ENCODE measurements at places on chromosomes 12 and 14. TPM values are rescaled to one million over a fixed set of nuclear protein-coding genes. Genes with fewer than 3 reads are reported as not detected.

SLC7A7 gene
- 10.6 TPM for total RNA-seq

- no peak for DNase-seq
These were observed 34.4 kb upstream of the CCNT1 start for GRCh38 chr12:48750769-48751356.

DNA sequence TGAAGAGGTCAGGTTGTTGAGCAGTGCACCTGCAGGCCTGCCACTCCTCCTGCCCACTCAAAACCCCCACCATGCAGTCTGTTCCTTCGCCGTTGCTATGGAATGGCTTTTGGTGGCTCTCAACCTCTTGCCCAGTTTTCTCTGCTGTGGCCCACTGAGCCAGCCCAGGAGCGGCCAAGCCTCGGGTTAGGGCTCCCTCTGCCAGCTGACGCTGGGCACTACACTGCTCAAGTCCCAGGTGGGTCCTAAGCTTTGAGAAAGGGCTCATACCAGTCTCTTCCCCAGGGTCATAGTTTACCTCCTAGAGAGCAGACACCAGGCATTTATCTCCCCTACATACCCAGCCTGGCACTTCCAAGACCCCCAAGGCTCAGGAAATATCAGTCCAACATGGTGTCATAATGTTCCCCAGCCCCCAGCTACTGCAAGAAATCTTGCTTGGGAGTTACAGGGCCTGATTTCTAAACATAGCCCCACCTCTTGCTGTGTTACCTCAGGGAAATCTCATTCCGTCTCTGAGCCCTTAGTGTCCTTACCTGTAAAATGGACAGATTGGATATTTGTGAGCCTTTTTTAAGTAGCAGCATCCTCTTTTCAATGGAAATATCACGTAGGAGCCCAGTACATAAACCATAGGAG is 59.4 kb downstream of the TSPAN11 start:
- peak; percentile 58 for DNase-seq

DNA sequence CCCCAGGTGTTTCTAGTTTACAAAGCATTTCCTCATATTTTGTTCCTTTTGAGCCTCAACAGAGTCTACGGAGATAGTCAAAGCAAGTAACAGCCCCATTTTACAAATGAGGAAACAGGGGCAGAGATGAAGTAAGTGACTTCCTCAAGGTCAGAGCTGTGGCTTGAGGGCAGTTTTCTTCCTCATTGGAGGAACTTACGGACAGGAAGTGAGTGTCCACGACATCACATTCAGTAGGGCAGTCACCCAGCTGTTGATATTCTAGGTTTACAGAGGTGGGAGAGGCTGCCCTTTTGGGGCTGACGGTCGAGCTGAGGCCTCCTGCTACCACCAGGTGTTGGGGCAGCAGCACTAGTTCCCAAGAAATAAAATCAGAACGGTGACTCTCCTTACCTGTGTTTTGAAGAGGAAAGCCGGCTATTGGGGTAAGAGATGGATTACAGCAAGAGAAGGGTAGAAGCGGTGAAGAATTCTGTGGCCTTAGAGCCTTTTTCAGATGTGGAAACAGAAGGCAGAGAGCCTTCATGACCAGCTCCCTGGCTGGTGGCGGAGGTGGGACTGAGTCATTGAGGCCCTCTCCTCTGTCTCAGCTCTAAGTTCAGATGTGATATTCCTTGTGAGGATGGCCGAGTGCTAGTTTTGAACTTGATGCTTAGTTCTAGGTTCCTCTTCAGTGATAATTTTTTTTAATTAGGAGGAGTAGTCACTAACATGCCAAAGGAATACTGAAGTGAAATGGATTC is 41.7 kb downstream of the SUSD6 start:
- no peak for DNase-seq

PABPN1 gene
- total RNA-seq: 178 TPM

DNA sequence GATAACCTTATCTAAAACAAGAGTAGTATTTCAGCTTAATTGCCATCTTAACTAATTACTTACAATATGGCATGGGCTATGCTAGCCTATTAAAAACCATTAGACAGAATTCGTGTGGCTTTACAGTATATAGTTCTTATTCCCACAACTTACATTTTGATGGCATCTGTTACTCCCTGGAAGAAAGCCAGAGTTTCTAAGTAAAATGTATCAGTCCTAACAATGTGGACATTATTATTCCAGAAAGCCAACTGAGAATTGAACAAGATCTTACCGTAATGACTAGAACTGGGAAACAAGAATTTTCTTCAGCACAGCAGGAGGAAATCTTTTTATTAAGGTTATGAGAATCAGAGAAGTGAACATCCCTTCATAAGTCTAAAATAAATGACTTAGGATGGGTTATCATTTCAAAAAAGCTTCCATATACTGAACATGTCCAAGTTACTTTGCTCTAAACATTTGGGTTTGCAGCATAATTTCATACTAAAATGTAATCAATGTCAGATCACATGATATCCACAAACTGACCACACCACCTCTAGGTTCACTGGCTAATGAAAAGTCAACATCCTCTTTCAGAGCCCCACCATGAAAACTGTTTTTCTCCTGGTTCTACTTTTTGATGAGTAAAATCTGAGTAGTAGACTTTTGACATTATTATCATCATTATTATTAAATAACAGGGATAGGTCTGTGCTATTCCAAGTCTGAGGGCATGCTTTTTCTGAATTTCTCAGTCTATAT is 179.7 kb downstream of the SSPN start:
- DNase-seq: no peak

DNA sequence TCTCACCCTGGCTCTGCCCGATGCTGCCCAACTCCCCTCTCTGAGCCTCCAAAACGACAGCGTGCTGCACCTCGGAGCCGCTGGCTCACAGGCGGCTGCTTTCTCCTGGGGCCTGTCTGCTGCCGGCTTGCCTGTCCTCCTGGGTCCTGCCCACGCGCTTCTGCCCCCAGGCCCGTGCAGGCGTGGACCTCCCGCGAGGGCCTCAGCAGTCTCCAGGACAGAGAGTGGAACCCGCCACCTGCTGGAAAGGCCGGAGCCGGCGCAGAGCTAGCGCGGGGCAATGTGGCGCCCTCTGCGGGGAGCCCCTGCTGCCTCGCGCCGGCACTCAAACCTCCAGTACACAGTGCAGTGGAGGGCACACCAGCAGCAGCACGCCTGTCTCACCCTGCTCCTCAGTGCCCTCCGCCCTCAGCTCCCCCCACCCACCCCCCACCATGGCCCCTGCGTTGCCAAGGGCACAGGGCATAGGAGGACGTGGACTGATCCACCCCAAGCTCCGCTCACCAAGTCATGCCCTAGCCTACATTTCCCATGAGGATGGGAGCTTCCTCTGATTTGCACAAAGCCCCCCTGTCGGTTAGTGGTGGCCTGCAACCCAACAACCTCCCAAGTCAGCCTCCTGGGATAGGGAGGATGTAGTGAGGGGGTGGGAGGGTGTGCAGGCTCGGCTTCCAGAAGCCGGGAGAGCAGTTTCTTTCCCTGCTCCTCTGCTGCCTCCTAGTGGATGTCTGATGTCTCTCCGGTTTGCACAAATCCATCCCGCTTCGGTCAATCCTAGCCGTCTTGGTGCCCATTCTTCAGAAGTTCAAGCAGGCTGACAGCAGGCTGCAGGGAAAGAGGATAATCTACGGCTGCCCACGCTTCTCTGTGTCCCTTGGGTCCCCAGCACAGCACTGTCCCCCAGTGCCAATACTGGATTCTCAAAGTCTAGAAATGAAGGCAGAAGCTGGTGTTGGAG is 25.2 kb downstream of the KRT8 start:
- peak; percentile 87 for DNase-seq

- no peak for DNase-seq
These were observed 31.0 kb upstream of the TEX22 start for GRCh38 chr14:105367116-105368031.

E2F7 gene
- 1.7 TPM for total RNA-seq

DNA sequence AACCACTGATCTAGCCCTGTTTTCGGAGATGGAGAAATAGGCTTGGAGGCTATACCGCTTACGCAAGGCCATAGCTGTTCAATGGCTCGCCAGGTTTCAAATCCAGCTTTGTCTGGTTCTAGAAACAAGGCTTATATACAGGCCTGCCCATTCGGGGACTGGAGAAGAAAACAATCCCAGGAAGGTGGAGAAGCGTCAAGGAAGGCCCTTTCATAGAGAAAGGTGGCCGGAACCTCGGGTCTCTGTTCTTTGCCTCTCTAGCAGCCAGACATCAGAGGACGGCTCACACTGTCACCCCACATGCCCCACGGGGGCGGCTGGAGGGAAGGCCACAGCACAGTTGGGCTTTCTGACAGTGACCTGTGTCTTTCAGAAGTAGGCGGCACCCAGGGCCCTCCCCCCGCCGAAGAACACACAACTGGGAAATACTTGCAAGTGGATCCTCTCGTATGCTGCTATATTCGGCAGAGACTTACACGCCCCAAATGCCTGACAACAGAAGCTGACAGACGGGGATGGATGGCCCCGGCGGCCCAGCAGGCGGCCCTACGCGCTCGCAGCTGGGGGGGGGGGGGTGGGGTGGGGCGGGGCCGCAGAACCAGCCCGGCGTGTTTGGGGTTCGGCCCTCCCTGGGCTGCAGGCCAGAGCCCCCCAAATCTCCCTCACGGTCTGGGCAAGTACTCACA is 4.5 kb upstream of the SETD1B start:
- DNase-seq: peak; percentile 88

DNA sequence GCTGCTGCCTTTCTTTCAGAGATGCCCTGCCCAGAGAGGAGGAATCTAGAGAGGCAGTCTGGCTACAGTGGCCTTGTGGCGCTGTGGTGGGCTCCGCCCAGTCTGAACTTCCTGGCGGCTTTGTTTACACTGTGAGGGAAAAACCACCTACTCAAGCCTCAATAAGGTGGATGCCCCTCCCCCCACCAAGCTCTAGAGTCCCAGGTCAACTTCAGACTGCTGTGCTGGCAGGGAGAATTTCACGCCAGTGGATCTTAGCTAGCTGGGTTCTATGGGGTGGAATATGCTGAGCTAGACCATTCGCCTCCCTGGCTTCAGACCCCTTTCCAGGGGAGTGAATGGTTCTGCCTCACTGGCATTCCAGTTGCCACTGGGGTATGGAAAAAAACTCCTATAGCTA is 25.6 kb downstream of the SPATA7 start:
- no peak for DNase-seq

GRCh38 chr14:90785876-90786450 is 30.3 kb downstream of the TTC7B start:
- peak; percentile 28 for DNase-seq

- DNase-seq: no peak
These were observed 35.1 kb downstream of the ARL1 start for GRCh38 chr12:101372431-101372830.

GALNT16 gene
- total RNA-seq: 1.6 TPM

LBHD2 gene
- not detected for total RNA-seq

- DNase-seq: no peak
These were observed 25.5 kb downstream of the DIO3 start for GRCh38 chr14:101586531-101587430.

PTPRR gene
- total RNA-seq: 1.7 TPM

- DNase-seq: no peak
These were observed 179.9 kb upstream of the EEA1 start for GRCh38 chr12:93108985-93109384.

- DNase-seq: no peak
These were observed 7.8 kb upstream of the CPM start for GRCh38 chr12:68940731-68941130.

DNA sequence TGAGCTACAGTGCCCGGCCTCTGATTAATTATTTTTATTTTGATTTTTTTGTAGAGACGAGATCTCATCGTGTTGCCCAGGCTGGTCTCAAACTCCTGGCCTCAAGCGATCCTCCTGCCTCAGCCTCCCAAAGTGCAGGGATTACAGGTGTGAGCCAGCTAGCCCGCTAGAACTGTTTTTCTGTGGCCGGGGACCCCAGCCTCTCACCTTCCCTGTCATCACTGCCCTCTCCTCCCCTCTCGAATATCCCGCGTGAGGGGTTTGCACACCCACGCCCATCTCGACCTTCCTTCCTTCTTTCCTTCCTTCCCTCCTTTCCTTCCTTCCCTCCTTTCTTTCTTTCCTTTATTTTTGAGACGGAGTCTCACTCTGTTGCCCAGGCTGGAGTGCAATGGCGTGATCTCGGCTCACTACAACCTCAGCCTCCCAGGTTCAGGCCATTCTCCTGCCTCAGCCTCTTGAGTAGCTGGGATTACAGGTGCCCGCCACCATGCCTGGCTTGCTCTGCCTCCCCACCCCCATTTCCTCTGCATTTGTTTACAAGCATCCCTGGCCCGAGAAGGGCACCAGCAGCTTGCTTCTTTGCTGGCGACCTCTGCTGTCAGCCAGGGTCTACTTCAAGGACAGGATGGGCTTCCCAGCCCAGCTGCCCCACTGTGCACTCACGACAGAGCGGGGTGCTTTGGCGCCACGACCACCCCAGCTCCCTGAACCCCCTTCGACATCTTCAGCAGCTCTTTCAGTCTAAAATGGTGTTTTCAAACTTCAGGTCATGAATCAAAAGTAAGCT is 4.3 kb upstream of the TRAF3 start:
- DNase-seq: no peak

- peak; percentile 84 for DNase-seq
These were observed 932.3 kb downstream of the DIO2 start for GRCh38 chr14:79278798-79279644.

DNA sequence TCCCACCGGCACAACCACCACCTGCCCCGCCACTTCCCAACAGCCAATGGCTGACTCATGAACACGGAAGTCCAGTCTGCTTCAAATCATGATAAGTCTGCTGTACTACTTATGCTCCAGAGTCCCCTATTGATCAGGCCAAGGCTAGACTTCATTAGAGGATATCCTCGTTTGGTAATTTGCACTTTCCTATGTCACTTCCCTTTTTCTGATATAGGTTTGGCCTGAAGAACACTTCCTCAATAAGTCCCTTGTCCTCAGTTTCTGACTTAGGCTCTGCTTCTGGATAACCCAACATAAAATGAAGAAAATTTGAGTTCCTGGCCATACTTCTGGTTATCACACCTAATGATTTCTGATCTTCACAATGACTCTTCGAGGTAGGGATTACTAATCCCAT is 45.3 kb downstream of the IFNG-AS1 start:
- DNase-seq: no peak

Data from ureter (tissue), 1 donor.